8988T (cell line): ENCODE measurements at places on chromosomes 12 and 14.
A peak's percentile ranks its signal among the peaks of the same experiment; 100 is the strongest.

DNA sequence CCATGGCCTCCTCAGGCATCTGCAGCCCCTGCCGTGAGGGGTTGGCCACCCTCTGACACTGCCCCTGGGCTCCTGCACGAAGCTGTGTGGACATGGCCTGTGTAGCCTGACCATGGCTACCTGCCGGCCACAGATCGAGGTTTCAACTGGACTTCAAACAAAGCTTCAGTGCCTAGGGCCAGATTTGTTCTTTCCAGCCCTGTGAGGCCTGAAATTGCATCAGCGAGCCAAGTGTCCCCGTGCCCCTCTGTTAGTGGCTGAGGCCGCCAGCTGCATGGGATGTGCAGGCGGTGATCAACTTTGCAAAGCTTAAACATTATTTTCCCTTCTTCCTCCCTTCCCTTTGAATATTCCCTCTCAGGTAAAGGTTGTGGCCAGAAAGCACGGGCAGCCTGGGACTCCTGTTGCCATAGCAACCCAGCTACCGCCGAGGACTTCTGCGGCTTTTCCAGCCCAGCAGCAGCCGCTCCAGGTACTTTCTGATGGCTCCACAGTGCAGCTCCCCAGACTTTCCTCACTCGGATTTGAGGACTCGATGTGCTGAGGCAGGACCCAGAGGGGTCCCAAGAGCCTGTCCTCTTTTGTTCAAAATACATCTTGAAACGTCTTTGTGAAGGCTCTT, 35.8 kb downstream of the DDX51 start:
- DNase-seq = no peak

DNA sequence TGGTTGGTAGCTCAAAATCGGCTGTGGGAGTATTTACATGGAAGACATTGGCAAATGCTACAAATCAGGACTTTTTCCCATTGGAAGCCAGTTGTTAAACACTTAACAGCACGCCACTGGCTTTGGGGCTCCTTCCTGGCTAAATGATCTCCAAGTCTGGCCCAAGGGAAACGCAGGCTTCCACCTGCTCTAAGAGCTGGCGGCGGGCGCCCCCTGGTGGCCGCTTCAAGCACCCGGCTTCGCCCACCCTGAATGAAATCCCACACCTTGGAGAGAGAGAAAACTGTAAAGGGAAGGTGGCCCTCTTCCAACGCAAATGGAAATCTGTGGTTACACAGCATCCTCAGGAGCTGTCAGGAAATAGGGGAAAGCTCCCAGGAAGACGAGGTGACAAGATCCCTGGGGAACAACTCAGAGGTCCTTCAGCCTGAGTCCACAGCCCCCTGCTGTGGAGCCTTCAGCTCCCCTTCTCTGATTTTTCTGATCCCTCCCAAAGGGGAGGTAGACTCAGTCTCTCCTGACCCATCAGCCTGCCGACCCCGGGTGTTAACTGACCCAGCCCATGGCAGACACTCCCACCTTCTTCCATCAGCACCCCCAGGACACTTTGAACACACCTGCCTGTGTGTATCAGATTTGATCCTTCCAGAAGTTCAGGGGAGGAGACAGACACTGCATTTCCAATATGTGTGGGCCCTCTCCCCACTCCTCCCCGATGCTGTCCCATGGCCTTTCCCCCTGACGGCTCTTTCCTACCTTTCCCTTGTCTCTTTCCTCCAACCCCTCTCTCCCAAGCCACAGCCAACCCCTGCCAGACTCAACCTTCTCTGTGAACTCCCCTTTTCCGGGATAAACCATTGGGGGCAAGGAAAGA, 15.4 kb downstream of the SELPLG start:
- DNase-seq = peak; percentile 87

GRCh38 chr12:81257947-81258551, 180.2 kb downstream of the ACSS3 start:
- no peak for DNase-seq

- no peak for DNase-seq
These were observed 45.1 kb upstream of the TRAF3 start for GRCh38 chr14:102731871-102732800.

DNA sequence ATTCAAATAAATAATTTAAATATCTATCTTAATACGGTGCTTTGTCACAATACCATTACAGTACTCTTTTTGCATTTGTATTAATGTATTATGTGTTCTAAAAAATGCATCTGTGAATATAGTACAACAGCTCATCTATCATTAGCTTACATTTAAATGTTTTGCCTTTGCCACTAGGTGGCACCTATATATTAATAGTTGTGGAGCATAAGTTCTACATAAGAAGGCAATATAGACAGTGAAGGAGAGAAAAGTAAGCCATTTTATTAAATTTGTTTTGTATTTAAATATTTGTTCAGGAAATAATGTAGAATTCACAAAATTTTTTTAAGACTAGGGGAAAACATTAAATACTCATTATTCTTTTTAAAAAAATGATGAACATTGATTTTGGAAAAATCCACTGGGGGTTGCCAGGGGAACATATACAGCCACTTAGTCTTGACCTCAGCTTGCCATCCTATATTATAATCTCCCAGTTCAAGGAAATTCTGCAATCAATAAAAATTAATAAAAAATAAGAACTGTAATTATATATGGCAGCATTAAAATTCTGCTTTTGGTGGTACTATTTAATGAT, 9.8 kb downstream of the CCER1 start:
- no peak for DNase-seq

- DNase-seq = no peak
These were observed 44.5 kb downstream of the SLC38A1 start for GRCh38 chr12:46224386-46224785.

- no peak for DNase-seq
These were observed 66.5 kb downstream of the SLC25A47 start for GRCh38 chr14:100389497-100390104.

- DNase-seq = no peak
These were observed 10.6 kb downstream of the CCDC88C start for GRCh38 chr14:91406982-91407381.

GRCh38 chr14:59585891-59586554, 9.4 kb upstream of the CCDC175 start:
- no peak for DNase-seq
